ENCODE measurements at places on chromosomes 7 and 10.

GRCh38 chr7:142777318-142777717 lies 6.5 kb downstream of the PRSS2 start:
- no peak for DNase-seq

DNA sequence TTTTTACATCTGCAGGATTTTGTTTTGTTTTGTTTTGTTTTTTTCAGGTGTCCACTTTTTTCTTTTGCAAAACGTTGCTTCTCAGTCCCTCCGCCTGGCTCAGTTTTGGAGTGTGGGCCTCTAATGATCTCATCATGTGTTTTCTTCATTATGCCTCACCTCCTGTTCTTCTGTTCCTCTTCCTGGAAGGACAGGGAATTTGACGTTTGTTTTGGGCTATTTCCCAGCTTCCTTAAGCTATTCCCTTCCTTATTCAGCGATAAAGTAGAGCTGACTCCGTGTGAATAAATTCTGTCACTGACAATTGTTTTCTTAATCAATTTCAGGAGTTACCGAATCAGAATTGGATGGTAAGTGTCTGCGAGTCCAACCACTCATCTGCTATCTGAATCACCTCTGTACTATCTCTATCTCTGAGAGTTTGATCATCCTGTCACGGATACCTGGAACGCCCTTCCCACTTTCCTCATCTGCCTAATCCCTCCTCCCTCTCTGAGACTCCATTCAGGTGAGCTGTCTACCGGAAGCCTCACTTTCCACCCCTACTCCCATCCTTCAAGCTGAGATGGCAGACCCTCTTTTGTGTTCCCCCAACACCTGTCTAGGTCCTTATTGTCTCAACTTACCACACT lies 218.4 kb downstream of the GATA3 start:
- no peak for DNase-seq

GRCh38 chr10:14625765-14626525 lies 148.8 kb downstream of the FAM107B start:
- no peak for DNase-seq

GRCh38 chr7:120916121-120916520 lies 34.5 kb upstream of the ING3 start:
- no peak for DNase-seq

DNA sequence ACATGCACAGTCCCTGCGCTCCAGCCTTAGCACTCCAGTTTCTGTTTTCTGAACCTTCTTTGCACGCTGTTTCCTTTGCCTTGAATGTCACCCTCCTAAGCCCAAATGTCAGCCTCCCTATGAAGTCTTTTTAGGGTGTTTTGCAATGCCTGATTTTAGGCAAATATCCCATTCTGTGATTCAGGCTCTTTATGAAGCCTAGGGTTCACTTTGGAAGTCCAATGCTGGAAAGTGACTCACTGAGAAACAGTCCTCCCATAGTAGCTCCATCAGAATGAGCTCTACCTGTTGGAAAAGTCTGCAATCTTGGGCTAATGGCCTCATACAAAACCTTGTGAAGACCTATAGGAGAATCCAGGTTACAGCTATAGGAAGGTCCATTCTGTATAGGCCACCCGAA lies 5.3 kb downstream of the LAMB4 start:
- no peak for DNase-seq

- no peak for DNase-seq
Observed at GRCh38 chr7:71145906-71146901, 14.3 kb downstream of the GALNT17 start.

DNA sequence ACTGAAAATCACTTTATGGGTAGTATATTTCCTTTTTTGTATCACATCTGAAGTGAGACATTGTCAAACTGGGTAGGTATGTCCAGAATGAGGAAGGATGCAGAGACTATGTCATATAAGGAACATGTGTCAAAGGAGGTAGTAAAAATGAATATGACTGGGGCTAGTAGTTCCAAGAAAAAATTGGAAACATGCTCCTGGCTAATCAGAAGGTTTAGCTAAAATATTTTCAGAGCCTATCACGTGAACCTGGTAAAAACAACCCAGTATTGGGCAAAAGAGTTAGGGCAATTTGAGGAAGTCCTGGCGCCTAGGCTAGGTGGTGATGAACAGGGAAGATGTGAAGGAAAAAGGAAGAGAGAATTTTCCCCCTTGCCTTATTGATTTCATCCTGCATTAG lies 26.4 kb downstream of the ENTPD1 start:
- no peak for DNase-seq

GRCh38 chr10:49049660-49050059 lies 65.7 kb downstream of the VSTM4 start:
- no peak for DNase-seq

Data from naive thymus-derived CD8-positive, alpha-beta T cell (primary cell).